T-helper 1 cell (primary cell): ENCODE measurements at places on chromosomes 3 and 15.

GRCh38 chr3:197950677-197951061 is 679 bp downstream of the RPL35A start:
- DNase-seq, result no peak

DNA sequence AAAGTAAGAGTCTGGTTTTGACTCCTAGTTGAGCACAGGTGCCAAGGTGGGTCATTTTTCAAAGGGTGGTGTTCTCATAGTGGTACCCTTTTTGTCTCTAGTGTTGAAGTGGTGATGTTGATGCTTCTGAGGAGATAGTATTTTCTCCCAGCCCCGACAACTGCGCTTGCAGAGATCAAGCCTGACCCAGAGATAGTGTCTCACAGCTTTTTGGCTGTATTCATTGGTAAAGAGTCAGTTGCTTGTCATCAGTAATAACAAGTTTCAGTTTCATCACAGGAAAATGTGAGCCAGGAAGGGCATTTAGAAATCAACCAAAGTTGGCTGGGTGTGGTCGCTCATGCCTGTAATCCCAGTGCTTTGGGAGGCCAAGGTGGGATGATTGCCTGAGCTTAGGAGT is 139.3 kb downstream of the NFKBIZ start:
- no peak for DNase-seq

DNA sequence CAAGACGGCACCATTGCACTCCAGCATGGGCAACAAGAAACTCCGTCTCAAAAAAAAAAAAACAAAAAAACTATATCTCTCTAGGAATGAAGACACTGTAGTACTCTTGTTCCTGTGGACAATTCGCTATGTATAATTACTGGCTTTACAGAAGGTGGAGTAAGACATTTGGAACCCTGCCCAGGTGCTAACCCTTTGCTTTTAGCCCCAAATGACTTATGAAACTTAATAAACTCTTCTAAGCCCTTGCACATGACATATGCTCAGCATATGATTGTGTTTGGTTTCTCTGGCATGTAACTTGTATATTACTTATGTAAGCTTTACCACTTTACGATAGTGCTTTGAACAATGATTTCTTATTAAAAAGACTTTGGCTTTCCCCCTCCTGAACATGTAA is 27.3 kb upstream of the PRTG start:
- DNase-seq, result no peak

- peak; percentile 72 for DNase-seq
Measured at GRCh38 chr3:69288161-69288895, 97.6 kb downstream of the FRMD4B start.

DNA sequence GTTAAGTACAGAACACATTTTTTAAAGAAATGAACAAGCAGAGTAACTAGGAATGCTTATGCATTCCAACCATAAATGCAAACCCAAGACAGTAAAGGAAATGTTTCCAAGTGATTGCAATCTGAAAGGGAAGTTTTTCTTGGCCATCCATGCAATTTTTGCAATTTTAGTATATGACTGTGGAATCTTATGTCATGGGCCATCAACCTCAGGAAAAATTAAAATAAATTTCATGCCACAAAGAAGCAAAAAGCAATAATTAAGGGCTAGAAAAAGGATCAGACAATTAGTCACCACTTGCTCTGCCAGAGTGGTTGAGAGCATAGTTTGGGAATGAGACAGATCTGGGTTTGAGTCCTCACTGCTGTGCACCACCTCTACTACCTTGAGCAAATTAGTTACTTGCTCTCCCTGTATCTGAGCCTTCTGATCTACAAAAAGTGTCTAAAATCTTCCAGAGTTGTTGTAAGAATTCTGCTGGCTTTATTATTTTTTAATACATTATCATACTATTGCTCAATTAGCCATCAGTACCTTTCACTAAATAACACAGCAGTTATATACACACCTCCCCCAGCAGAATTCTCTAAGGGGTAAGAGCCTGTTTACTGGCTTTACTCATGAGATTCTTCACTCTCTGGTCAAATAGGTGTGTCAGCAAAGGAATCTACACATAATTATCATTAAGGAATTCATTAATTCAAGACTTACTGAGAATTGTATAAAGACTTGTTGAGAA is 49.7 kb upstream of the FBN1 start:
- DNase-seq, result no peak

GRCh38 chr3:171622126-171622525 is 161.9 kb upstream of the TNIK start:
- no peak for DNase-seq

DNA sequence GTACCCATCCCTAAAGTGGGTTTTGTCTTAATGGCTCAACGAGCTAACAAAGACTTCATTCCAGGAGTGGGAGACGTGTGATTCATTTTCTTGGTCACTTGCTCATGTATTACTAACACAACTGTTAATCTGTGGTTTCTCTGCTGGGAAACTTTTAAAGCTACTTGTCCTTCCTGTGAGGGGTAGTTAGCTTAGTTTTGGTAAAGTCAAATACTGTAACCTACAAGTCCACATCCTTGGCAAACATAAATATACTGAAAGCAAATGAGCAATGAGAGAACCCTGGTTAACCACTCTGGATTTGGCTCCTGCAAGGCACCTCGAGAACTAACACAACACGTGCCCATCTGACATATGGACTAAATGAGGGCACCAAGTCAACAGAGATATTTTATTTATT is 19.9 kb downstream of the NOX5 start:
- peak; percentile 40 for DNase-seq

GRCh38 chr3:182979103-182979673 is 1.1 kb downstream of the DCUN1D1 start:
- no peak for DNase-seq

DNA sequence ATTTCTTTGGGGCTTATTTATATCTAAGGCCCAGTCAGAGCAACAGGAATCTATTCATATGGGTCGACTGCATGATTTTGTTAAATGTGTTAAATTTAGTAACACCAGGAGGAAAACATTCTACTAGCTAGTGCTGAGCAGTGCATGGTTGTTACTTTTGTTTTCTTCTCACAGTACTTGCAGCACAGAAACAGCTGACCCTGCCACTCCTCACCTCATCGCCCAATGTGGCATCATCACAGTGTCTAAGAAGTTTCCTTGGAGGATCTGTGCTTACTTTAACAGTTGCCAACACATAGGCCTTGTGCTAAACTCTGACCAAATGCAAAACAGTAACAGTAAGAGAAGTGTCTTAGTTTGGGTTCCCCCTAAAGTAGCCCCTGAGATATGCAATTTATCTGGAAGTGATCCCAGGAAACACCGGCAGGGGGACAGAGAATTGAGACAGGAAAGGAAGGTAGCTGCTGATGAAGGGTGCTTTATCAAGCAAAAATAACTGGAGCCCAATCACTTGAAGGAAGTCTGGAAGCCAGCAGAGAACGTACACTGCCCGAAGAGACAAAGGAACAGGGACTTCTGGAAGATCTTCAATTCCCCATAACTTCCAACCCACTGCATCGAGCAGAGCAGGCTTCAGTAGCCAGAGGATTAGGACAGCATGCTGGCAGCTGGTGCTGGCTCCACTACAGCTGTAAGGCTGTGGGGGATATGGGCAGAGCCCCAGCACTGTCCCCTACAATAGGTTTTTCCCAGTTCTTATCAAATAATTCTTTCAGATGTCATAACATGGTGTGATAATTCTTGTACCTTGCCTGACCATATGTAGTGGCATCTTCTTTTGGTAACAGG is 36.0 kb upstream of the ULK4 start:
- no peak for DNase-seq

DNA sequence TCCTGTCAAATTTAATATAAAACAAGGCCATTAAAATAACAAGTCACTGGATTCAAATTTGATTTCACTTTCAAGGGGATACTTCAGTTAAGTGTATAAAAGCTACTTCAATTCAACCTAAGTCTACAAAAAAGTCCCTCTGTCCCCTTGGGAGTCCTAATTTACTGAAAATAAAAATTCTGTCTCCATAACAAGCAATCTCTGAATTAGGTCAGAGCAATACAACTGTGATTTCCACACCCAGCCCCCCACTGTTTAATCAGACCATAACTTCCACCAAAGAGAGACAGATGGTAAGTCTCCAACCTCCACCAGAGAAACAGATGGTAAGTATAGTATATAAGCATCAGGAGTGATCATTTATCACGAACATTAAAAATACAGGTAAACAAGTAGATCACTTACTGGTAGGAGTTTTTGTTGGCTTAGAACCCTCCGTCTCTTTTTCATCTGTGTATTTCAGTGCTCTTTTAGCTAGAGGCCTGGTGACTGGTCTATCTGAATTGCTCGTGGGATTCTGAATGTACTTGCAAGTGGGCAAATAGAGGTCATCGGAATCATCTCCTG is 12.1 kb downstream of the SGO1 start:
- no peak for DNase-seq
